GM03348 (cell line): ENCODE measurements at places on chromosomes 13 and 19.

GRCh38 chr13:20441879-20442278 lies 83.8 kb downstream of the CRYL1 start:
- peak; percentile 31 for DNase-seq

- DNase-seq, result peak; percentile 37
Observed at GRCh38 chr19:7257148-7258040, 36.8 kb downstream of the INSR start.

- DNase-seq, result no peak
Observed at GRCh38 chr13:87671753-87672605, 808 bp downstream of the SLITRK5 start.

- no peak for DNase-seq
Observed at GRCh38 chr13:72384879-72385278, 342.6 kb downstream of the MZT1 start.

- peak; percentile 56 for DNase-seq
Observed at GRCh38 chr19:49567861-49568441, 12.4 kb downstream of the NOSIP start.

DNA sequence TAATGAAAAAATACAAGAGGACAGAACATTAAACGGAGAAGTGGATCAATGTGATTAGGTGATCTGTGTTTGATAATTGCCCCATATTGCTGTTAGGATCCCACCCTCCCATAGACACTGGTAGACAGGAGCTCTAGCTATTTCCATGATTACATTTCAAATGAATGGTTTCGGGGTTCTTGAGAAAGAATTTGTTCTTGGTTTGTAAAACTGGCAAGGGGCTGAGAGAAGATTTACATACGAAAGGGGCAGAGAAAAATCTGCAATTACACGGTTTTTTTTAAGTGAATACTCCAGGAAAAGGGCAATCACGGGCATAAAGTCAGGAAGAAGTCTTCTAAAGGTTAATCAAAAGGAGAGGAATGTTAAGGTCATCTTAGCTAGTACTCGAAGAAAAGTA lies 2125.7 kb upstream of the PCDH20 start:
- no peak for DNase-seq

- no peak for DNase-seq
Observed at GRCh38 chr19:19485161-19485997, 30.0 kb downstream of the TSSK6 start.

GRCh38 chr19:41248895-41249294 lies 15.3 kb upstream of the HNRNPUL1 start:
- no peak for DNase-seq

DNA sequence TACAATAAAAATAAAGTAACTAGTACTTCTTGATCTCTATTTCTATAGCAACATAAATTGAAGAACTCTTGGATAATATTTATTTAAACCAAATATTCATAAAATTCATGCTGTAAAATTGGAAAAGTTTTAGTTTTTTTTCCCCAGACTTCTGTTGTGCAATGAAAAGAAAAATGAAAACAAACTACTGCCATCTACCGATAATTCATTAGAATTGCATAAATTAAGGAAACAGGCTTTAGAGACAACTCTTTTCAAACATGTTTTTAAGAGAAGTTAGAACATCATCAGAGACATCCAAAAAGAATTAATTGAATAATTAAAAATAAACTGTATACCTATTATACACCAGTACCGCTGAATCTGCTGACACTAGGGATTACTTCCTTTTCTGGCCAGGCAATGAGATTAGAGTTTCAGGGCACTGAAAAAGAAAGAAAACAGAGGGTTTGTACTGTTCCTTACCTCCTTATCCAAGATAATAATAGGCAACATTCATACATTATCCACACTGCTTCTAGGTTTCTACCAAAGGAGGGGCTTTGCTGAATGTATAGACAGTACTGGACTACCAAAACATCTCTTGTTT lies 4.9 kb downstream of the CCDC122 start:
- peak; percentile 24 for DNase-seq

DNA sequence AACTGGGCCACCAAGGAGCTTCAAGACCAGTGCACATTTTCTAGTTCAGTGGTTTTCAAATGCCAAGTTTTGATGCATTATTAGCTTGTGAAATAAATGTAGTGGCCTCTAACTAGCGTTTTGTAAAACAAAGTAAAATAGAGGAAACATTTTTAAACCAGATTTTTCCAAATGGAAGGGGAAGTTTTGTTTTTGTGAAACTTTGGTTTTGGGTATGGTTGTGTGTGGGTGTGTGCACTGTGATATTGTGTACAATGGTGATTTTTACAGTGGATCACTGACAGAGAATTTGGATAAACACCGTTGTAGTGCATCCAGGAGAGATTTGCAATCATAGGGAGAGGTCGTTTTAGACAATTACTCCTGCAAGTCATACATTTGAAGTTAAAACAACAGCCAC lies 108.9 kb downstream of the SLC7A1 start:
- DNase-seq, result no peak

DNA sequence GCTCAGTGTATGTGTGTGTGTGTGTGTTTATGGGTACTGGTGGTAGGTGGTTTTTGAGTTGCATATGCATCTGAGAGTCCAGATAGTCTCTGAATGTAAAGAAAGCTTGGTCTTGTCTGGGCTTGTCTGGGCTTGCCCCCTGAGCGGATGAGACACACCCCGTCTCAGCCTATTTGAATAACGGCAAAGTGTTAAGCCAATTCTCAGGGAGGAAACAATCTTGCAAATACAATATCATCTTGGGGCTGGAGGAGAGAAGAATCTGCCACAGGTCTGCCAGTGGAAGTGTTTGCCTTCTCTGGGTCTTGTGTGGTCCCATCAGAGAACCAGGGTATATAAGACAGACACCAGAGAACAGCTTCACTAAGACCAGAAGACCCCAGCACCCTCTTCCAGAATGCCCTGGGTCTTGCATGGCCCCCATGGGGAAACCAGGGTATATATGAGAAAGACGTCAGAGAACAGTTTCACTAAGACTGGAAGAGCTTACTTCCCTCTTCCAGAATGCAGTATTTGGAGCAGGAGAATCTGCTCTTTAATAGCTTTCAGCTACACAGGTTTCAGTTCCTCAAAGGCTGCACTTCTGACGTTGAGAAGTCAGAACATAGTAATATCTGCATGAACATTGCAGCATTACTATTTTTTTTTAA lies 13.3 kb downstream of the CD70 start:
- DNase-seq, result no peak

DNA sequence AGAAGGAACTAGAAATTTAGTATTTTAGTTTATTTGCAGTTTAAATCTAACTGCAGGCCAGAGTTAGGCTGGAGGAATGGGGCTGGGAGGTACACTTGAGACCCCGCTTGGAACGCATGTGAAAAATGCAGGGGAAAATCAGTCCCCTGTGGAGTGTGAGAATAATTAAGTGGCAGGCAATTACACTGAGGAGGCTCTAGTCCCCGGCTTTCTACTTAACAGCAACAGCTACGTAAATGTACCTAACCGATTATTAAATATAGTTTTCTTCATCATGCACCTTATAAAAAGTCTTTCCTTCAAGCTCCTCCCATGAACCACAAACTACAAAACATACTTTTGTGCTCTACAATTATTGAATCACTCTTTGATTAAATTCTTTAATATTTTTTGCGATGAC lies 804 bp downstream of the ZNF708 start:
- DNase-seq, result peak; percentile 5

- DNase-seq, result peak; percentile 91
Observed at GRCh38 chr19:42024622-42025111, 30.6 kb upstream of the ATP1A3 start.
